ENCODE measurements at places on chromosomes 2 and 18.

GRCh38 chr2:167293943-167294775 is 405.9 kb downstream of the XIRP2 start:
- ATAC-seq = no peak

- ATAC-seq = no peak
Measured at GRCh38 chr2:105929516-105929915, 184.8 kb downstream of the NCK2 start.

DNA sequence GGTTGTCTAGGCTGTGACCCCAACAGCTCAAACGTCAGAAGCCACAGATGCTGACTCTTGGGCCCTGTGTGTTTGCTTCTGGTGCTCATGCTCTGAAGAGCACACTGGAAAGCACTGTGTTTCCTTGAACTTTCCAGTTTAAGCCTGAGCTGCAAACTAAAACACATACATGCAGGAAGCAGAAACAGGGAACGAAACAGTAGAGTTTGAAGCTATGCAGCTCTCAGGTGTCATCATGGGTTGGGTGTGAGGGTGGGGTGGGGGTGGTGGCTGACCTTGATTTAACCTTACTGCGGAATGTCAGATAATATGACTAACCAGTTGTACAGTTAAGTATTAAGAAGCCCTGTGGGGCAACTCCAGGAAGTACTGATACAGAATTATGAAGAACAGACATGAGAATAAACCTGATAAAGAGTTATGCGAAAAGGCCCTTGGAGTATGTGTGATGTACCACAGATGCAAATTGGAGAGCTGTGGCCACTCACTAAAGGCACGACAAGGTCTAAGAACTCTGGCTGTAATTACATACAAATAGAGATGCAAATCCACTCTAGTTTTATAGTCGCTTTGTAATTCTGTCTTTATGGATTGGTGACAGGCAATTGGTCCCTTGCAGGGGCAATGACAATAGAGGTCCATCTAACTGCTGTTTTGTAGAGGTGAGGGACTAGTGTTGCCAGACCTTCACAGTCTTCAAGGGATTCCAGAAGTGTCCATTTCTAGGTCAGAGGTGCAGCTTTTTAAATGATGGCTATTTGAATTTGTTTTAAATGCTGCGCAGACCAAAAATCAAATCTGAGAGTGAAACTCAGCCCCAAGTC is 273.1 kb downstream of the NAPG start:
- no peak for ATAC-seq

DNA sequence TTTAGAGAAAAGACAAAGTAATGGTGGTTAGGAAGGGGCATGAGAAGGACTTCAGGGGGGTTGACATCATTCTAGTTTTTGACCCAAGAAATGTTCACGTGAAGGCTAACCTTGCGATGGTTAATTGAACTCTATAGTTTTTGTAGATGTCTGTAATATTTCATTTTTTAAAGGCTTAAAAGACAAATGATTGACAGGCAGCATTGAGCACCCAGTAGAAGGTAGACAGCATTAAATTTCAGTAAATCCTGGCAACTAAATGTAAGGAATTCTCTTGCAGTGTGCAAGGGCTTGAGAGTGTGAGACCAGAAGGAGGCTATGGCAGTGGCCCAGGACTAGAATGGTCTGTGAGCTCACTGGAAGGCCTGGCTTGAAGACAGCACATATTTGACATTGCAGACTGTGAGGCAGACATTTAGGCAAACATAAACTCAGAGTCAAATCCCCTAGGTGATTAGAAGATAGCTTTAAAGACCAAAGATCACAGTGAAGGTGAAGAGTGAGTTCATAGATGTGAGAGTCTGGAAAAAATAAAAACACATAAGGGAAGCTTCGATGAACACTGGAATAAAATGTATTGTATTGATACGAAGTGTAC is 100.1 kb upstream of the MAP4K4 start:
- peak; percentile 74 for ATAC-seq

- ATAC-seq = no peak
Measured at GRCh38 chr2:208386541-208386940, 20.1 kb upstream of the PTH2R start.

DNA sequence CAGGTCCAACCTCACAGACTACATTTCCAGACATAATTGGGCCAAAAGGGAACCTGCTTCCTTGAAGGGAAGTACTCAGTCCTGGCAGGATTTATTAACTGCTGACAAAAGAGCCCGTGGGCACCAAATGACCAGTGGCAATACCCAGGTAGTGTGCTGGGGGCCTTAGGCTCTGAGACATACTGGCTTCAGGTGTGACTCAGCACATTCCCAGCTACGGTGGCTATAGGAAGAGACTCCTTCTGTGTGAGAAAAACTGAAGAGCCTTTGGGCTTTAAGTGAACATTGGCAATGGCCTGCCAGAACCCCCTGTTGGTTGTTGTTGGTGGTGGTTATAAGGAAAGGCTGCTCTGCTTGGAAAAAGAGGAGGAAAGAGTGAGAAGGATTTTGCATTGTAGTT is 401.8 kb downstream of the KCNJ3 start:
- ATAC-seq = peak; percentile 10

DNA sequence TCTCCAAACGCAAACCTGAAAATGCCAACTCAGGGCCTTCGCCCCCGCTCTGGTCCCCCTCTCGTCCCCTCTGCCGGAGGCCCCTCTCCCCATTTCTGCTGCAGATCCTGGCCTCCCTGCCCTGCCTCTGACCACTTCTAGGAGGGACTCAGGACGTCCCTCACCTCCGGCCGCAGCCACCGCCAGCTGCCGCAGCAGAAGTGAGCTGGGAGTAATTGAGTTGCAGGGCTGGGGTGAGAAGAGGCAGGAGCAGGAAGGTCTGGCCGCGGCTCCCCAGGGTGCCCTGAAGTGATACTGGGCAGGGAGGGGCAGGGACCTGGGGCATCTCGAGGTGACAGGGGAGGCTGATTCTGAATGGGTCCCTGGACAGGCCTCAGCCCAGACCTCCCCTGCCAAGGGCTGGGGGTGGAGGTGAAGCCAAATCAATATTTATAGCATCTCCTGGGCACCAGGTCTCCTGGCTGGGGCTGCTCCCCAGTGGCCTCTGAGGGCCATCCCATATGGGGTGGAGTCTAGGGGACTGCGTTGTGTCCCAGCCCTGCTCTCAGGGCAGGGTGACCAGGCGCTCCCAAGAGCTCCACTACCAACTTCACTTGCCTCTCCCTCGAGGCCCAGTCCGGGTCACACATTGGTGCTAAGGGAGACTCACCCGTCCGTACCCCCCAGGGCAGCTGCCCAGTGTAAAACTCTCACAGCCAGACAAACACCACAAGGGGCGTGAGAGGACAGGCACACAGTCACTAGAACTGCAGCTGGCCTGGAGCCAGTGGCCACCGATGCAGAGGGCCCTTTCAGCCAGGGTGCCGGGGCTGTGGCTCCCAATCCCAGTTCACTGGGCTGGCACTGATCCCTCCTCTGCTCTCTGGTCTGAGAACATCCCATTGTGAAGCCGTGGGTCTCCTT is 33.0 kb downstream of the KCNIP3 start:
- ATAC-seq = no peak

Data from gastroesophageal sphincter (tissue), 4 donors.